Keratinocyte (primary cell): ENCODE measurements at places on chromosomes 12 and 14. TPM values are rescaled to one million over a fixed set of nuclear protein-coding genes. Genes with fewer than 3 reads are reported as not detected.

DNA sequence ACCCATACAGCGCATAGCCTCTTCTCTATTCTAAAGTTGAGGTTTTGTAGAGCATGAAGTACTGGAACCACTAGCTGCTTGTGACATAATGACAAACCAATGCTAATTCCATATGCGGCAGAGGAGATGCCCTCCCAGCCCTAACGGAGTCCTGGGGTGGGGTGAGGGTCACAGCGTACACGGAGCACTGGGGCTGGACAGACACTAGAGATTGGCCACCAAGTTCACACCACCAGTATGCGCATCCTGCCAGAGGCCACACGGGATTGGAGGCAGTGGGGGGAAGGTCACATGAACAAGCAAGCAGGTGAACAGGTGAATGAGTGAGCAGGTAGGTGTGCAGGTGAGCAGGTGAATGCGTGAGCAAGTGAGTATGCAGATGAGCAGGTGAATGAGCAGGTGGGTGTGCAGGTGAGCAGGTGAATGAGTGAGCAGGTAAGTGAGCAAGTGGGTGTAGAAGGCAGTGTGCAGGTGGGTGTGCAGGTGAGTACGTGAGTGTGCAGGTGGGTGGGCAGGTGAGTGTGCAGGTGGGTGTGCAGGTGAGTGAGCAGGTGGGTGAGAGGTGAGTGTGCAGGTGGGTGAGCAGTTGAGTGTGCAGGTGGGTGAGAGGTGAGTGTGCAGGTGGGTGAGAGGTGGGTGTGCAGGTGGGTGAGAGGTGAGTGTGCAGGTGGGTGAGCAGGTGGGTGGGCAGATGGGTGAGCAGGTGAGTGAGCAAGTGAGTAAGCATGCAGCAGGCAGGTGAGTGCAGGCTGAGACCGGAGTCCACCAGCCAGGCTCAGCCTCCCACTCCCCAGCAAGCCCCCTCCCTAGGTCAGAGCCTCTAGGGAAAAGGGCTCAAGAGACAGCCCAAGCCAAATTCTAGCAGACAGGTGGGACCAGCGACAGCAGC is 52.7 kb downstream of the CCDC85C start:
- no peak for DNase-seq

DNA sequence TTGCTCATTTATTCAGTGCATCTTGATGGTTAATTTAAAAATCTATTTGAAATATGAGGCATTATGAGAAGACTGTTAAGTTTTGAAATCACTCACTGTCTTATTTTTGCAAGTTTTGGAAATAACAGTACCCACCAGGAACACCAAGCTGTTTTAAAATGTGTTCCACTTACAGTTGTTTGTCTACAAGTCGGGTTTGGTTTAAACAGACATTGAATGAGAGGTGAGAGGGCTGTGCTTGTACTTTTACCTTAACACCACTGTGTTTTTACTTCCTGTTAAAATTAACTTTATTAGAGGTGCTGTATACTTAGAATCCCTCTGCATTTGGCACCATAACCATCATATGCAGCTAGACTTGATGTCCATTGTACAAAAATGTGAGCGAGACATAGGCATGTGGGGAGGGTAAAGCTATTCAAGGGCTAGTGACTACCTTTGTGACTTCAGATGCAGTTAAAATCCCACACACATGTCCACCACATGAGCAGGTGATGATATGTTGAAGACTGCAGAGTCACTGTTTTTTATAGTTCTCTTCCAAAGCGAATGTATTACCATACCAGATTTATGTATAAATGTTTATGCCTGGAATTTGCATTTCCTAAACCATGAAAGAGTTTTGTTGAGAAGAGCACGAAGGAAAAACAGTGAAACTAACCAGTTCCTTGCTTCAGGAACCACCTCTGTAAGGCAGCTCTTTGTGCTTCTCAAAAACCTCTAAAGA is 12.9 kb downstream of the ELK3 start:
- no peak for DNase-seq

GRCh38 chr12:64225626-64226025 is 3.5 kb upstream of the KICS2 start:
- no peak for DNase-seq

HOXC10 gene
- polyA plus RNA-seq, result 7.3 to 33.1 TPM (median 14.1 TPM) in 3 replicates

LRRC43 gene
- polyA plus RNA-seq, result 0.33 to 0.60 TPM (median 0.45 TPM) in 3 replicates
